ENCODE measurements at places on chromosomes 11 and 22.

GRCh38 chr11:10952872-10953271, 95.0 kb upstream of the ZBED5 start:
- H3K36me3 ChIP-seq, result no peaks in the 10 kb centered on the region
- DNase-seq, result no peak
- H3K4me3 ChIP-seq, result no peak overlapping the region
- peaks cover 3% of the 10 kb centered on the region for H3K27me3 ChIP-seq

DNA sequence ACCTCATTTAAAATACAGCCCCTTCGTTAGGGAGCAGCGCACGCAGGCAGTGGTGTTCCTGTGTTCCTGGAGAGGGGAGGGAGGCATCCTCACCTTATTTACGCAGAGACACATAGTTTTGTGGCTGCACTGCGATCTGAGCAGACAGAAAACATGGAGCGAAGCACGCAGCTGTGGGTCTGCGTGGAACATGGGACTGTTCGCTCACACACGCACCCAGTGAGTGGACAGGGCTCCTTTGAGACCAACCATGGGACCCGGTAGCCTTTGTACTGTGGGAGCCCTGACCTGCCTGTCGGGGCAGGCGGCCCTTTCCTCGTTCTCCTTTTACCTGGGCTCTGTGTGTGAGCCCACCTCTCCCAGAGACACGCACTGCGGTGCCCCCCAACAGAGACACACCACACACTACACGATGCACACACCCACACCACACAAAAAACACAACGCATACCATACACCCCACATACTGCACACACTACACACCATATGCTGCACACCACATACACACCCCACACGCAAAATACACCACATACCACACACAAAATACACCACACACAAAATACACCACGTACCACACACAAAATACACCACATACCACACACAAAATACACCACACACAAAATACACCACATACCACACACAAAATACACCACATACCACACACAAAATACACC, 1245.7 kb downstream of the BRD1 start:
- peaks cover 28% of the 10 kb centered on the region for H3K27me3 ChIP-seq
- no peaks in the 10 kb centered on the region for H3K36me3 ChIP-seq
- peaks cover 20% of the 10 kb centered on the region for H3K4me1 ChIP-seq
- DNase-seq, result no peak
- H3K27ac ChIP-seq, result no peak overlapping the region

- no peak overlapping the region for H3K27ac ChIP-seq
- H3K4me3 ChIP-seq, result no peak overlapping the region
- no peaks in the 10 kb centered on the region for H3K27me3 ChIP-seq
- no peak for DNase-seq
- H3K4me1 ChIP-seq, result peaks cover 9% of the 10 kb centered on the region
These were observed 9.7 kb downstream of the CAT start for GRCh38 chr11:34448223-34448994.

DNA sequence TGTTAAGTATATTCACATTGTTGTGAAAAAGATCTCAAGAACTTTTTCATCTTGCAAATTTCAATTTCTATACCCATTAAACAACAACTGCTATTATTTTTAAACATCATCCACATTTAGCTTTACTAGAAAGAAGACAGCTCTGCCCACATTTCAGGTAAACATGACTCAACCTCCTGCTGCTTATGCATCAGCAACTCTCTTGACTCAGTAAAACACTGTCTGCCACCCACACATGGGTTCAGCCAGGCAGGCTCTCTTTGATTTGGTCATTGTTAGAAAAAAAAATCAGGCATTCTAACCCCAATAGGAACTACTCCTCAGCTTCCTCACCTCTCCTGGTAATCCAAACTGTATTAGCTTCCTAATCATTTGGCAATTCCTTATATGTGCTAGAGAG, 5.1 kb upstream of the ENDOD1 start:
- no peak for DNase-seq
- no peaks in the 10 kb centered on the region for H3K36me3 ChIP-seq
- H3K4me1 ChIP-seq, result peaks cover 9% of the 10 kb centered on the region
- no peaks in the 10 kb centered on the region for H3K27me3 ChIP-seq
- H3K27ac ChIP-seq, result no peak overlapping the region

GRCh38 chr11:27991736-27992135, 116.2 kb downstream of the KIF18A start:
- peak; percentile 66 for DNase-seq
- no peak overlapping the region for H3K4me3 ChIP-seq
- H3K36me3 ChIP-seq, result no peaks in the 10 kb centered on the region
- H3K27me3 ChIP-seq, result no peaks in the 10 kb centered on the region

Data from muscle of leg (tissue), 16 donors.